ENCODE measurements at places on chromosomes 4 and X. TPM values are rescaled to one million over a fixed set of nuclear protein-coding genes. Genes with fewer than 3 reads are reported as not detected.

Gene NSG1
- polyA plus RNA-seq, result 0.17 TPM

Gene CD38
- polyA plus RNA-seq, result not detected

Gene PRRG1
- polyA plus RNA-seq, result 15.4 TPM

Gene PRDM8
- 2.7 TPM for polyA plus RNA-seq

Gene SOD3
- 14.9 TPM for polyA plus RNA-seq

DNA sequence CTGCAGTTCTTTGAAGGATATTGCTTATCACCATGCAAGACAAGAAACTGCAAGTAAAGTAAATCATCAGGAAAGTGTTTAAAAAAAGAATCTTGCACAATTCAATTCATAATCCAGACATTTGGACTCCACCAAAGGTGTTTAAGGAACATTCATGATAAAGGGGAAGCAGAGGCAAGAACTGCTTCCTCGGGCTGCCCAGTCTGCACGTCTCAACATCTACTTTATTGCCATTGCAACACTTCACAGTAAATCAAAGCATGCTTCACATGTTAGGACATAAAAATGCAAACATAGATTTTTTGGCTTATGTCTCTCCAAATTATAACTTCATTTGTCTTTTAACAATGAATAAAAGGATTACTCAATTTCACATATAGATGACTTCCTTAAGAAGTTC, 42.5 kb downstream of the MID1 start:
- no peak for DNase-seq

DNA sequence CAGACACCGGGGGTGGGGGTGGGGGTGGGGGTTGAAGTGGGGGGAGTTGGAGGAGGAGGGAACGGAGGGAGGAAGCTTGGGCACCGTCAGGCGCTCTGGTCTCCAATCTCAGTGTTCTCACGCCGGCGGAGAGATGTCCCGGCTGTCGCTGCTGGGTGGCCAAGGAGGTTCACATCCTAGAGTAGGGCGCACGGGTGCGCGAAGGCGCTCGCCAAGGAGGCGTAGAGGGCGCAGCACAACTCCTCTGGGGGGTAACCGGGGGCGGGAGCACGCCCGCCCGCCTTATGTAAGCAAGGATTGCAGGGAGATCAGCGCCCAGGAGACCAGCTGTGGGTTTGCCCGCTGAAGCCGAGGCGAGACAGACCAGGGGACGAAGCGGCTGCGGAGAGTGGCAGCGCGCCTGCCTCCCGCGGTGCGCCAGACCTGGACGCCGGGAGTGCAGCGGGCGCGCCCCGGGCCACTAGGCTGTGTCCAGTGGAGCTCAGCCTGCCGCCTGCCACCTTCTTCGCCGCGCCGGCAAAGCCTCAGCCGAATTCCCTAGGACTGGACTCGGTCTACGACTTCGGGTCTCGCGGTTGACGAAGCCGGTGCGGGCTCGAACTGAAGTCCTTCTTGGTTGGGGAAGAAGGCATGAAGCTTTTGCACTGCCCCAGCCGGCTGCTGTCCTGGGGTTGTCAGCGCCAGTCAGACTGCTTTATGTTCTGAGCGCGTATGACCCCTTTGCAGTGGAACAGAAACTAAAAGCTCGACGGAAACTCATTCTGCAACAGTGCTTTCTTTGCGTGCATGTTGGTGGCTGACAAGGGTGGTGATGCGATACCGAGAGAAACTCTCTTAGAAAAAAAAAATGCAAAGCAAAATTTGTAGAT, 707 bp upstream of the UNC5C start:
- no peak for DNase-seq

GRCh38 chrX:136200466-136200865, 50.7 kb downstream of the MAP7D3 start:
- DNase-seq, result no peak

GRCh38 chr4:48078862-48079655, 55.0 kb downstream of the TXK start:
- no peak for DNase-seq

DNA sequence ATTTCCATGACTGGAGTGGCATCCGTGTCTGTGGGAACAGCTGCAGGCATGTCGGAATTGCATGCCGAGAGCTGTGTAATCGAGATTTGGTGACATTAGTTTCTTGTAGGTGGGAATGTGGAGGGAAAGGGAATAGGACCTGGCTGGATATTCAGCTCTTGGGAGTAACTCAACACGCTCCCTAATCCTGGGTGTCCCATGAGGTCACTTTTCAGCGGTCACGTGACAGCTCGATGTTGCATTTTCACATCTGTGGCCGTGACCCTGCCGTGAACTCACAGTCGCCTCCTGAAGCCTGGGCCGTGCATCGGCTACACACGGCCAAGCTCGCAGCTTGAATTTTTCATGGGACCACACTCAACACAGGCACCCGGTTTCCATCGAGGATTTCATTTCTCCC, 25.8 kb upstream of the PSAPL1 start:
- DNase-seq, result no peak

- DNase-seq, result no peak
Measured at GRCh38 chr4:38004887-38005286, 44.7 kb downstream of the PTTG2 start.

- no peak for DNase-seq
Measured at GRCh38 chr4:75235359-75235951, 278.7 kb downstream of the RCHY1 start.

DNA sequence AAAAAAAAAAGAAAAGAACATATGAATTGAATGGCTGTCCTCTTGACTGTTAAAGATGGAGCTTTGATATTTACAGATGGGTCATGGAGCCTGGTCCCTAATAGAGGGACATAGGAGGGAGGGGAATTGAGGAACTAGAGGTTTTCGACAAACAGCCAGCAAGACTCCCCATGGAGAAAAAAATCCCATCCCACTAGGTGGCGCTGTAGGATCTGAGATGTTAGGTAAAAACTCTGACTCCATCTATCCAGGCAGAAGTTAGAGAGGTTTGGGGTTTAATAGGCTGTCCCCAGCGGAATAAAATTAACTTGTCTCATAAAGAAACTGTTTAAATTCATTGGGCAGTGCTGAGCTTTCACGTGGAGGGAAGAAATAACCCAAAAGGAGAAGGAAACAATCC, 45.9 kb downstream of the HMGB2 start:
- DNase-seq, result no peak

- DNase-seq, result peak; percentile 53
Measured at GRCh38 chr4:120517966-120518365, 404.6 kb downstream of the PRDM5 start.

- no peak for DNase-seq
Measured at GRCh38 chrX:6890544-6891261, 256.8 kb upstream of the STS start.

GRCh38 chrX:25534091-25534490, 518.3 kb upstream of the ARX start:
- DNase-seq, result no peak

GRCh38 chr4:105966051-105966450, 70.8 kb downstream of the NPNT start:
- peak; percentile 84 for DNase-seq

DNA sequence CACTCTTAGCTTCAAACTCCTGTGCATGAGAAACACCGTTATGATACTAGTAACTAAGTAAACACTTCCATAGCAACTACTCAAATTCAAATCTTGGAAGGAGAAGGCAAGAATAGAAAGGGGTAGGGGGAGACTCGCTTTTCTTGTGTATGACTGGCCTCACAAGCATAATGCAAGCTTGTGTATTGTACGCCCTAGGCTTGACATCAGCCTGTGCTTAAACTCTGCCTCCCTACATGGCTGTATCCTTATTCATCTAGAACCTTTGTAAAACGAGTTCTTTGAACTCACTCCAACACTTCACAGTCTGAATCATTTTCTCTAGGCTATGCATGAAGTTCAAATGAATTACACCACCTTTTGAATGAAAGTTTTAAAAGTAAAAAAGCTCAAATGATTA, 1071.2 kb upstream of the ADGRL3 start:
- DNase-seq, result no peak

DNA sequence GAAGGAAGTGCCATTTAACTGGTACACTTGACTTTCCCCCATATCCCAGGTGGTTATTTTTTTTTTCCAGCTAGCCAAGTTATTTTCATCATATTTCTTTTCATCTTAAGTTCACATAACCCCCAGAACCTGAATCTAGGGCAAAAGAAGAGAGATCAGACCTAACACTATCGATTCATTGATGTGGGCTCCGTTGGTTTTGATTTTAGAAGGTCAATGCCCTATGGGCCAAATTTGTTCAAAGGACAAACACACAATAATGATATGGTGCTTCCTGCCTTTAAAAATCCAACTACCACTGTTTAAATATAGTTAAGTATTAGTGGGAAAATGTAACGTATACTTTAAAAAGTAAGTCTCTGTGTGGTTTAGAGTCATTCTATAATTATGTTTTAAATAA, 665.7 kb downstream of the ZNF674 start:
- no peak for DNase-seq

DNA sequence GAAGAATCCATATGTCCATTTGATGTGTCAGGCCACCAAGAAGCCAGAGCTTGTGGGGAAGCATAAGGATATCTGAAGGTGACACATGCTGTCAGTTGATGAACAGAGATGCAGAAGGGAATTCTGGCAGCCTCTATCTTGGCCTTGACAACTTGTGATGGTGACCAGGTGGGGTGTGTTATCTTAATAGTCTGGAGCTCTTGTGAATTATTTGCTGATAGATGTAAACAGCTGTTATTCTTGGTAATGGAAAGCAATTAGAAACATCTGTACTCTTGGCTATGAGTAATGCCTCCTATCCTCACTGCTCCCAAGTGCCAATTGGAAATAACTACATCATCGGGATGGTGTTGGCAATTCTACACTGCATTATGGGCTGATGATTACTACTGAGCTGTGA, 51.9 kb downstream of the NAA11 start:
- DNase-seq, result no peak

GRCh38 chrX:16897445-16897844, 27.3 kb upstream of the RBBP7 start:
- no peak for DNase-seq

DNA sequence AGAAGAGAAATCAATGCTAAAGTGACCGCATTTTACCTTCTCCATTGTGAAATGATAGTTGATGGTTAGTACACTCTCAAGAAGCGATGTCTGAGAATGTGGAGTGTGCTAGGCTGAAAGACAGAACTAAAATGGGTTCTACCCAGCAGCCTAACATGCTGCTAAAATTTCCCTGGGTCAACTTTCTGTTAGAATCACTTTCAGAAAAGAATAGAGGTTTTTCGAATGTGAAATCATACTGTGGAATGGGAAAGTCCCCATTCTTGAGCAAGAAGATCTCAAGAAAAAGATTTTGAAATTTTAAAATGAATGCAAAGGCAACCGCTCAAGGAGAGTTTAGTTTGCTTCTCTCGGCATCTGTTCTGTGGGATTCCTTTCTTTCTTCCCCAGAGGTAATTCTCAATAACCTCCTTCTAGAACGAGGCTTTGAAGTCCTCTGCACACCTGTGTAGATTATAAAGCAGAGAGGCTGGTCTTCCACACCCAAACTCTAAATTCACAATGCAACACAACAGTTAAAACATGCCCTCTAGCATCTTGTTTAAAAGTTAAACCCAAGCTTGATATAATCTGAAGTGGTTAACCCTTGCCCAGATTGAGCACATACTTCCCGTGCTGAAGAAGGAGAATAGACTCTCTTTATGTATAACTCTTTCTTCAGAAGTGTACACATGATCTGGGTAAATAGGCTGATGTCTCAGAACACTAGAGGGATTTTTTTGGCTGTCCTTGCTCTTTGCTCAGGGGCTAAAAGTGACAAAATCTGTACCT, 208.7 kb upstream of the KLF3 start:
- no peak for DNase-seq

All from BJ (cell line).